NCI-H82 (cell line): ENCODE measurements at places on chromosomes 1 and 21.

DNA sequence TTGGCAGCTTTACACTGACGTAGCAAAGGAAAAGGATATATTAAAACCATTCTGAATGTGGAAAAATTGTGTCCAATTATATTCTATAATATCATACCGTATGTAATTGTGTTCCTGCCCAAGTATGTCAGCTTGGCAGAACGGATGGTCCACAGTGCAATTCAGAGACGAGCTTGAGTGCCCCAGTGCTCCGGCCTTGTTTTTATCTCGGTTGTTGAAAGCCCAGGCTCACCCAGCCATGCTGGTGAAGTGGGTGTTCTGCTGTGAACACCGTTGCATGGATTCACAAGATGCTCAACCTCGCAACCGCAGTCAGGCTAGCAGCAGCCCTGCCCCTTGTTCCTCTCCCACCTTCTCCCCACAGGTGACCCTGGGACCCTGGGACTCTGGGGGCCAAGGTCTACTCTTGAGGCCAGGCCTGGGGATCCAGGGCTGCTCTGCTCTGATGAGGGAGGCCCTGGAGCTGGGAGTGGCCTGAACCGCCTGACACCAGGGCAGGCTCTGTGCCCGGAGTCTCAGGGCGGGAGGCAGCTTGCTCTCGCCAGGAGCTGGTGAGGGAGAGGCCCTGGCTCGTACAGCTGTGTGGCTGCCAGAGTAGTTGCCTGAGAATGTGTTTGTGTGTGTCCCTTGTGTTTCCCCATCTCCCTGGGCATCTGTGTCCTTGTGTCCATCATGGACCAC lies 11.2 kb downstream of the PTPRF start:
- no peak for DNase-seq

- peak; percentile 34 for DNase-seq
Measured at GRCh38 chr1:47438165-47439016, 547 bp downstream of the FOXD2 start.

GRCh38 chr1:182910143-182910542 lies 42.8 kb downstream of the SHCBP1L start:
- peak; percentile 37 for DNase-seq

- DNase-seq = no peak
Measured at GRCh38 chr1:185645162-185645640, 89.0 kb upstream of the HMCN1 start.

DNA sequence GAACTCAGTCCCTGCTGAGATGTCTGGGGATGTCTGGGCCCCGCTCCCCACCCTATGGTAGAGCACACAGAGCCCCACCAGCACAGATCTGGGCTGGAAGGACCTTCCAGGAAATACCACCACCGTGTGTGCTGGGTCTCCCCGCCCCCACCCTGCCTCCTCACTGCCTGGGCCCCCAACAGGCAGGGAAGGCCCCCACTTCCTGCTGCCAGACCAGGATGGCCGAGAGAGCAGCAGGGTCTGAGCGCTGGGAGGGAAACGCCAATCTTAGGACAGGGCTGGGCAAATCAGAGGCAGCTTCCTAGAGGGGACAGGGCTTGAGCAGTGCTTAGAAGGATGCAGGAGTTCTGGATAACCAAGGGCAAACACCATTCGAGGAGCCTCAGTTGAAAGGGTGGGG lies 11.9 kb downstream of the ADGRB2 start:
- DNase-seq = no peak

DNA sequence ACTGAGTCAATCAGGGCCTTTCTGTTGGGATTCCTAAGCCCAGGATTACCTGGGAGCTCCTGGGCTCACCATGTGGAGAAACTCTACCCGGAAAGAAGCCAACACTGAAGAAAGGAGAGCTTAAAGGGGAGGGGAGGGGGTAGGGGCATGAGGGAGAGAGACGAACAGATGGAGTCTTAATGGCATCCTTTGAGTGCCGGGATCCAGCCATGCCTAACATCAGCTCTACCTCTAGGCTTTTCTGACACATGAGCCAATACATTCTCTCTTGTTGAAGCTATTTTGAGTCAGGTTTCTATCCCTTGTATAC lies 75.0 kb downstream of the NPHP4 start:
- peak; percentile 83 for DNase-seq

GRCh38 chr1:150106341-150106740 lies 38.8 kb downstream of the VPS45 start:
- no peak for DNase-seq

DNA sequence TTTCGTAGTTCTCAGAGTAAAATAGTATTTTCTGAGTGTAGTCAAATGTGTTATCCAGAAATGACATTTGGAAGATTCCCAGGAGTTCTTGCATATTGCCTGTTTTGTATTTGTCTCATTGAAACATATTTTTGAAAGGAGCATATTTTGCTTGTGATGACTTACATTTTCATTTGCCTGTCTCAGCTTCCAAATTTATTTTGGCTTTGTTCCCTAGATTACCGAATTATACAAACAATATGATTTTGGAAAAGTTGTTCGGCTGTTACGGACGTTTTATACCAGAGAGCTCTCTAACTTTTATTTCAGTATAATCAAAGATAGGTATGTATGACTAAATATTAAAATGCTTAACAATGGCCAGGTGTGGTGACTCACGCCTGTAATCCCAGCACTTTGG lies 46.0 kb downstream of the IARS2 start:
- DNase-seq = no peak
